Lower lobe of right lung (tissue), 2 donors: ENCODE measurements at places on chromosomes 11 and 22.

DNA sequence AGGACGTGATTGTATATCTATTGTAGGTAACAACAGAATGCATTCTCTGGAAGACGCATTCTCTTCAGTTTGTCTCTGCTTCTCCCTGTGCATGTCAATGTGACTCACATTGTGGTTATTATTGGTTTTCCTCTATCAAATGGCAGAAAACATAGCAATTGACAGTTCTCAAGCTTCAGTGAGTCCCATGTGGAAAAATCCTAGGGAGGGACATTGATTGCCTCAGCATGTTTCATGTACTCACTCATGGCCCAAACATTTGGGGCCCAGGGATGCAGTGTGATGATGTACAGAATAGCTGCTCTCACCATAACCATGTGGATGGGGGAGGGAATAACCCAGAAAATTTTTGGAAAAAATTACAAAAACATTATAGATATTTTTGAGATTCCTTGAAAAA lies 9.3 kb upstream of the ARL14EP start:
- no peak for DNase-seq

DNA sequence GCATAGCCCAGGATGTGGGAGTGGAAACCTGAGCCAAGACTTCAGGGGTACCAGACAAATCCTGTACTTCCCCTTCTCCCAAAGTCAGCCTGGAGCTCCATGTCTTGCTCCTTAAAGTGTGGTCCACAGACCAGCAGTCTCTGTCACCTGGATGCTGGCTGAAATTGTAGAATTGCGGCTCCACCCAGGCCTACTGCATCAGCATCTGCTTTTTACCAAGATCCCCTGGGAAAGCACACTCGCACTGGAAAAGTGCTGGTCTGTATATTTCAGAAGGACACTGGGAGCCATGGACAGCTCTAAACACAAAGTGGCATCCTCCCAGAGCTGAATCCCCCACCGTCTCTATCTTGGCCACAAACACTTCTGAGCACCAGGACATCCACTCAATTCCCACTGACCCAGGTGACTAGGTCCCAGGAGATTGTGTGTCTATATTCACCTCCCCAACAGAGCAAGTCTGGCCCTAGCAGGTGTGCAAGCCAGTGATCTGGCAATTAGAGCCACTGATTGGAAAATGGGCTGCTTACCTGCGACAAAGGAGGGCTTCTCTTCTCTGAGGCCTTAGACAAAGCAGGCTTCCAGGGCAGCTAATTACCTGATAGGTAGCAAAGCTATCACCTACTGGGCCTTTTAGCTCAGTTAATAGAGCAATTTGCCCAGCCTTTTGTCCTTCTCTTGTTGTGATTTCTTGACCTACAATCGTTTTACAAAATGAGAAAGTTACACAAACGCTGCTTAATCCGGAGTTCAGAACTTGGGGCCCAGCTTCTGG lies 443.3 kb downstream of the MN1 start:
- DNase-seq = no peak

DNA sequence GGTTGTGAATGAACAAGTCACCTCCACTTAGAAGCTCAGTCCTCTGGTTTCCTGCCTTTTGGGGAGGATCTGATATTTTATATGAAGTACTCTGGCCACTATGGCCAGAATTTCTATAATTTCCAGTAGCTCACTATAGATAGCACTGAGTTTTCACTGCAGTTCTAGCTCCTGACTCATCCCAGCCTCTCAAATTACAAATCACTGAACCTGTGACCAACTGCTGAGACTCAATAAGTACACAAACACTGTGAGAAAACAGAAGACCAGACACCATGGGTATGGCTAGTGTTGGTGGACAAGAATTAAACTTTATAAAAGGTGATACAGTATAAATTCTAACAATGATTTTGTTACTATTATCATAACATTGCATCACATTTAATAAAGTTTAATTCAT lies 47.1 kb upstream of the UCP3 start:
- DNase-seq = no peak

GRCh38 chr11:69828276-69828970 lies 9.2 kb upstream of the FGF3 start:
- no peak for DNase-seq

DNA sequence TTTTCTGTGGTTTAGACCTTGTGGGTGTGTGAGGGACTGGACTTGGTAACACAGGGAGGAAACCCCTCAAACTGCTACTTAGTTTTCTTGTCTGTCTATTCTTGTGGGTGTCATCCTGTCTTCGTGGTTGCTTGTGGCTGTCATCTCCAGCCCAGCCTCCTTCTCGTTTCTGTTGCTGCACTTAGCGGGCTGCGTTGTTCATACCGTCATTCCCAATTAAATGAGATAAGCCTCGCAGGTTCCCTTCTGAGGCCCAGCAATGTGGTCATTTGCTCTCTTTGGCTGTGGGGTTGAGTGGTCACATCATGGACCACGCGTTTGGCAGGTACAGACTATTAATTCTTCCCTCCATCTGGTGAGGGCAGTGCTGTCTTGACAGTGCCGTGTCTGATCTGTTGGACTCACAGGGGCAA lies 18.8 kb downstream of the PANX1 start:
- no peak for DNase-seq

- DNase-seq = no peak
Observed at GRCh38 chr11:44205352-44205751, 104.6 kb downstream of the ALX4 start.

DNA sequence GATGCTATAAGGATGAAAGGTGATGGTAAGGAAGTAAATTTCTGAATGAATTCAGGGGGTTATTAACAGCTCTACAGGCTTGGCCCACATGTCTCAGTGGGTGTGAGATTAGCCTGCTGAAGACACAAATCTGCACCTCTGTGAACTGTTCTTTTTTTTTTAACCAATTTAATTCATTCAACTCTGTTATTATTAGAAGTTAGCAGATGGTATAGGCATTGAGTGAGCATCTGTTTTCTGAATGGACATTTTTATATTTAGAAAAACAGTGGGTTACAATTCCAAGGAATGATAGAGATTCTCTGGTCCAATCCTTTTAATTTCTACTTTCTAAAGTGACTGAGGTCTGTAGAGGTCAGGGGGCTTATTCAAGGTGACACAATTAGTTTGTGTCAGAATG lies 122.0 kb upstream of the SORL1-AS1 start:
- DNase-seq = no peak

GRCh38 chr11:67370351-67371076 lies 2.9 kb downstream of the CLCF1 start:
- no peak for DNase-seq

- no peak for DNase-seq
Observed at GRCh38 chr11:14687456-14687855, 43.9 kb downstream of the PDE3B start.

DNA sequence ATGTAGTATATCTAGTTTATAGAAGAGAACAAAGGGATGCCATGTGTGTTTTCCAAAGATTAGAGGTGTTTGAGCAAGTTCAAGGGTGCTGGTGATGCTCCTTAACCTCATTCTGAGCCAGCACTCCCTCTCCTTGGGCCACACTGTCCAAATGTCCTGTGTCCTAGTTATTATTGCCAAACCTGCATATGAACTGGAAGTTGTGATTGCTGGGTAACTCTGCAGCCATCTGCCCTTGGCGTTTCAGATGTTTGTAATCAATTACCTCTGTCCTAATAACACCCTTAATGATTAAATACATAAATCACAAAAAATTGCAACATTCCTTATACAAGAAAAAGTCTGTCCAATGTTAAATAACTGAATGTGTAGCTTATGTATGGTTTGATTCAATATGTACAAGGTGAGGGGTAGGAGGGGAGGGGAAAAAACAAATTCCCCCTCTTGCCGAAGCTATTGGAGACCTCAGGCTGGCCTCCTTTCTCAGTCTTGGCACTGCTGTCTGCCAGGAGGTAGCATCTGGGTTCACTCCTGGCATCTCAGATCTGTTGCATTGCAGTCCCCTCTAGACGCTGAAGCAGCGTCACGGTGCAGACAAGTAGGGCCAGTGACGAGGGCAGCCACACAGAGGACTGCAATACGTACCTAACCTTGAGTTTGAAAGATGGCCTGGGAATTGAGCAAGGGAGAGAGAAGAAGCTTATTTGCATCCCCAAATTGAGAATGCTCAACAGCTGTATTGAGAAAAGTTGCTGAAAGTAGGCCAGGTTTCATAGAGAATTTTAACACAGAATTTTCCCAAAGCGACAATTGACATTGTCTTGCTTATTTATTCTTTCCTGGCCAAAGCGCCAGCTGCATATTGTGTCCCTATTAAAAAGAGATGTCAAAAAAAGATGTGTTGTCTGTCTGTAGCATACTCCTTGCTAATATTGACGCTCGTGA lies 89.6 kb upstream of the ARHGAP32 start:
- DNase-seq = no peak

GRCh38 chr11:96361778-96362177 lies 18.8 kb upstream of the MAML2 start:
- no peak for DNase-seq

DNA sequence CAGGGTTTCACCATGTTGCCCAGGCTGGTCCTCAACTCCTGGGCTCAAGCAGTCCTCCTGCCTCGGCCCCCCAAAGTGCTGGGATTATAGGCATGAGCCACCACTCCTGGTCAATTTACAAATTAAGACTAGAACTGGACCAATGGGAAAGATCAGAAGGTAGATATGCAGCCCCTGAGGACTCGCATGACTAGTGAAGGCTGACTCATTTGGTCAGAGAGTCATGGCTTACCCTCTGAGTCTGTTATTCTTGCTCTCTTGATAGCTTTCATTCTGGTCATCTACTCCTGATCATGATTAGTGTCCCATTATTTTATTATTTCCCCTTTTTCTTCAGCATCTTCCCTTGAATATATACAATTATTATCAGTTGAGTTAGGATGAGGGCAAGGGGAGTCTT lies 2.7 kb upstream of the LDHAL6A start:
- DNase-seq = no peak
